ENCODE measurements at places on chromosomes 2 and 18. TPM values are rescaled to one million over a fixed set of nuclear protein-coding genes. Genes with fewer than 3 reads are reported as not detected.

GRCh38 chr18:56789004-56789888 lies 138.1 kb downstream of the WDR7 start:
- DNase-seq: no peak

GRCh38 chr2:239939736-239940483 lies 85.2 kb downstream of the NDUFA10 start:
- DNase-seq: no peak

Gene SERPINB11
- total RNA-seq: 1.0 TPM

Gene UGT1A7
- total RNA-seq: 1.3 TPM

GRCh38 chr2:239391286-239392071 lies 9.3 kb downstream of the HDAC4 start:
- DNase-seq: no peak

- no peak for DNase-seq
These were observed 112.1 kb upstream of the FHL2 start for GRCh38 chr2:105510761-105511528.

Gene SEPTIN10
- total RNA-seq: 113 TPM
